ENCODE measurements at places on chromosomes 7 and 10.

- no peak for DNase-seq
Observed at GRCh38 chr7:141073641-141074161, at the start of gene TMEM178B. TMEM178B (plus strand) TSS chr7:141074064.

- DNase-seq, result peak; percentile 48
Observed at GRCh38 chr7:20301311-20301939, 29.3 kb upstream of the ITGB8 start.

GRCh38 chr10:30984563-30985328 lies 46.9 kb downstream of the ZNF438 start:
- peak; percentile 87 for DNase-seq

GRCh38 chr7:42145539-42145938 lies 91.5 kb downstream of the GLI3 start:
- no peak for DNase-seq

DNA sequence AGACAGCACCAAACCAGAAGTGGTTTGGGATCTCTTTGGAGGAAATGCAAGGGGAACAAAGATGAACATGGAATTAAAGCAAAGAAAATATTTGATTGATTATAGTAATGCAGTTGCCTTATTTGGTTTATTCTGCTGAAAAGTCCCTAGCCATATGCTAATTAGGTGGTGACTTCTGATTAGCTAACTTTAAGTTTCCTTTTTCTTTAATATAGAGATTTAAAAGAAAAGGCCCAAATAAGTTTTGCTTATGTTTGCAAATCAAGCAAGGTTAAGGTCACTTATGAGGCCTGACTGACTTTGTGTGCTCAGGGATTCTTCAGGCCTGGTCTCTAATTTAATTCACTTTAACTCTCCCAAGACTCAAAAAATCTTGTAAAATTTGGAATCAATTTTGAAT lies 6.2 kb upstream of the ANKRD22 start:
- DNase-seq, result no peak

GRCh38 chr10:293636-294035 lies 158.4 kb downstream of the ZMYND11 start:
- DNase-seq, result no peak

DNA sequence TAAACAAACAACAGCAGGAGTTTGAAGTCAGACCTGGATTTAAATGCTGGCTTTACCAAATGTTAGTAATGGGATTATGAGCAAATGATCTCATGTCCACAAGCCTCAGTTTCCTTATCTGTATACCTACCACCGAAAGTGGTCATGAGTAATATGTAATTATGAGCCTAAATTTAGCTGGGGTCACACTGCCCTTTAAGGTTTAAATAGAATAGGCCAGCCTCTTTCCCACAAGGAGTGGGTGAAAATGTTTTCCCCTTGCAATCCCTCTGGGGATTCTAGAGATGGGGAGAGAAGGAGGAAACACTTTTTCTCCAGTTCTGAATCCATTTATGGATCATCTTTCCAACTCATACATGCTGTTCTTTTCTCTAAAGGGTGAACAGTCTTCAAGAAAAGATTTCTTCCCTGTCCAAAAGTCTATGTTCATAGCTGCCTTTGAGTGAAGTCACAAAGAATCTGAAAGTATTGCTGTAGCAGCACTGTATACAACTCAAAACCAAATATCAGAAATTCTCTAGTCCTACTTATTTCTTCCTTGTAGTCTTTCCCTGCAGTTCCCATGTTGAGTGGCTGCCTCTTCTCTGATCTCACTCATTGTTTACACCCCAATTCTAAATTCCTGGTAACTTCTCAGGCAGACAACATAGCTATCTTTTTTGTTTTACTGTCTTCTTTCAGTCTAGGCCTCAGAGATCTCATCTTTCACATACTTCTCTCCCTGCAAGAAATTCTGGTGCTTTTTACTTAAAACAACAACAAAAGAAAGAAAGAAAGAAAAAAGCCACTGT lies 7.4 kb upstream of the TSPAN12 start:
- no peak for DNase-seq

GRCh38 chr10:43375401-43376020 lies 4.1 kb downstream of the FXYD4 start:
- DNase-seq, result no peak

- peak; percentile 10 for DNase-seq
Observed at GRCh38 chr10:43598446-43598845, 7.8 kb upstream of the ZNF485 start.

GRCh38 chr10:62990126-62990525 lies 143.0 kb upstream of the NRBF2 start:
- DNase-seq, result peak; percentile 19

DNA sequence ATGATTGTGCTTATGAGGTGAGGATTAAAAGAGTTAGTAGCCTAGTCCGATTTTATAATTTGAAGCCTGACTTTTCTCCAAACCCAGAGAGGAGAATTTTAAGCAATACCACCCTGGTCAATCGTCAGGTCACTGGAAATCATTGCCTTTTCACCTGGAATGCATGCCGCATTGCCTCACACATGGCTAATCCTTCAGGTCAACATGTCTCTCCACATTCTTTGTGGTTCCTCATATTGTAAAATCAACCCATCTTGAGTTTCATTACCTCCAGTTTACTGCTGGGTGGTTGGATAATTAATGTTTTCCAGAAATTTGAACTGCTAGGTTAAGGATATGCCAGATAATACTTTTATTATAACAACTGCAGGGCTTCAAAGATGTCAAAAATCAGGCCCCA lies 55.6 kb upstream of the SEMA3E start:
- no peak for DNase-seq

- DNase-seq, result no peak
Observed at GRCh38 chr10:118992496-118992895, 37.0 kb upstream of the NANOS1 start.

DNA sequence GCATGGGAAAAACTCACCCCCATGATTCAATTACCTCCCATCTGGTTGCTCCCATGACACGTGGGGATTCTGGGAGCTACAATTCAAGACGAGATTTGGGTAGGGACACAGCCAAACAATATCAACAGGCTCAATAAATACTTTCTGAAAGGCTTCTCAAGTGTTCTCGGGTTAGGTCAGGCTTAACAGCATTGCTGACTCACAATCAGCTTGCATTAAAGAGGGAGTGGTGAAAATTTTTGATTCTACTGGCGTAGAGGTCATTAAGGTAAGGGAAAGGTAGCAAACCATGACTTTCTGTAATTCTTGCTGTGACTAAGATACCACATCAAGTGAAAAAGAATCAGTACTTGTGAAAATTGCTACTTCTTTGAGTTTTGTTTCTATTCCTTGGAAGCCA lies 126.4 kb downstream of the JCAD start:
- DNase-seq, result no peak

GRCh38 chr10:89837165-89838043 lies 136.0 kb downstream of the KIF20B start:
- peak; percentile 14 for DNase-seq

DNA sequence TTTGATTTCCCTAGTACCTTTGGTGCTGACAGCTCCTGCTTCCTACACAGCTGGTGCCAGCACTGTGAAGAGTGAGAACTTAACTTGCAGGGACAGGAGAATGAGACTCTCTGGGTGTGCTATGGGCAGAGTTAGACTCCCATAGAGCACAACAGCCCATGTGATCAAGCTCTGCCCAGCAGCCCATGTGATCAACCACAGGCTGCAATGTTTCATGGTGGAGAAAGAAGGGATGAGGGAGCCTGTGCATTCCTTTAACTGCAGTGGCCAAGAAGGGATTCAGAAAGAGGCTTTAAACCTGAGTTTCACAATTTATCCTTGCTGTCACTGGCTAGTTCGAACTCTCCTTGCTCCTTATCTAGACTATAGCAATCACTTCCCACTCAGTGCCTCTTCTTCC lies 10.0 kb upstream of the MEST start:
- DNase-seq, result no peak

- DNase-seq, result no peak
Observed at GRCh38 chr7:82224529-82224928, 219.0 kb downstream of the CACNA2D1 start.

DNA sequence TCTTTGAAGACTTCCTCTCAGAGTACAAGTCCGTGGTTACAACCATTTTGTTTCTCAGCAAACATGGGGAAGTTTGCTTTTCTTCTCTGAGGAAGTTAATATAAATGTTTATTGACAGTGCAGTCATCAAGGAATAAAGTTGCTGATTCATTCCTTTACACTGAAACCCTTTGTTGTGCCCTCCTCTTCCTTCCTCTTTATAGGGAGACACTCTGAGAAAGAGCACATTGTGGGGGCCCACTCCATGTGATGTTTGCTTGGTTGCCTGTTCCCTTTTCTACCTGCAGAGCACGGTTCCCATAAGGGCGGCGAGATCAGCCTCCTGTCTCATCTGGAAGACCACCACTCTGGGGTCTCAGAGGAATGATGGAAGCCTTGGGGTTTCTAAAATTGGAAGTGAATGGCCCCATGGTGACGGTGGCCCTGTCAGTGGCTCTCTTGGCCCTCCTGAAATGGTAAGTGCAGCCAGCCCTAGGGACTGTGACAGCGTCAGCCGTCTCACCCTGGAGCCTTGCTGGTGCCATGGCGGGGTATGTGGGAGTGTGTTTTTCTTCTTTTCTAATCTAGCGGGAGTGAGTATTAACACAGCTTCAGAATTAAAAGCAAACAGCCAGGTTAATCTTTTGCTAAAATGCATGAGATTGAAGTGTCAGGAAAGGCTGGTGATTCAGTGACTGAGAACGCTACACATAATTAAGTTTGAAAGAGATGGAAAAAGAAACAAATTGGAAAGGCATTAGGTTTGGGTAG lies at the start of gene TBXAS1:
Gene TBXAS1 (plus strand): TSS at position 240 of the 750 bp plus-strand sequence. CDS start 127 bp downstream, at position 367.
- peak; percentile 12 for DNase-seq

DNA sequence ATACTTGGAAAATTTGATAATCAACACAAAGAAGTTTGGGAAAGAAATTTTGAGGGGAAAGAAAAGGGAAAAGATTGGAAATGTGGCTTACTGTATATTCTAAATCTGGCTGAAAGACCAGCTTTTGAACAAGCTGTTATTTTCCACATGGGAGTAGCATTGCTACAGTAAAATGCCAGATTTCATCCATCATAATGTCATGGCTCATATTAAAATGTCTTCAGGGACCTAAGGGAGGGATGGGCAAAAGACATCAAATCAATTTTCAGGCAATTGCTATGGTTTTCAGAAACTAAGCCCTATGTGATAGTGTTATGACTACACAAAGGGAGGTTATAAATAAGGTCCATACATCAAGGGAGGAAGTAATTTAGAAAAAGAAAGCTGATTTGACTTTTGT lies 1116.9 kb upstream of the CELF2 start:
- no peak for DNase-seq

DNA sequence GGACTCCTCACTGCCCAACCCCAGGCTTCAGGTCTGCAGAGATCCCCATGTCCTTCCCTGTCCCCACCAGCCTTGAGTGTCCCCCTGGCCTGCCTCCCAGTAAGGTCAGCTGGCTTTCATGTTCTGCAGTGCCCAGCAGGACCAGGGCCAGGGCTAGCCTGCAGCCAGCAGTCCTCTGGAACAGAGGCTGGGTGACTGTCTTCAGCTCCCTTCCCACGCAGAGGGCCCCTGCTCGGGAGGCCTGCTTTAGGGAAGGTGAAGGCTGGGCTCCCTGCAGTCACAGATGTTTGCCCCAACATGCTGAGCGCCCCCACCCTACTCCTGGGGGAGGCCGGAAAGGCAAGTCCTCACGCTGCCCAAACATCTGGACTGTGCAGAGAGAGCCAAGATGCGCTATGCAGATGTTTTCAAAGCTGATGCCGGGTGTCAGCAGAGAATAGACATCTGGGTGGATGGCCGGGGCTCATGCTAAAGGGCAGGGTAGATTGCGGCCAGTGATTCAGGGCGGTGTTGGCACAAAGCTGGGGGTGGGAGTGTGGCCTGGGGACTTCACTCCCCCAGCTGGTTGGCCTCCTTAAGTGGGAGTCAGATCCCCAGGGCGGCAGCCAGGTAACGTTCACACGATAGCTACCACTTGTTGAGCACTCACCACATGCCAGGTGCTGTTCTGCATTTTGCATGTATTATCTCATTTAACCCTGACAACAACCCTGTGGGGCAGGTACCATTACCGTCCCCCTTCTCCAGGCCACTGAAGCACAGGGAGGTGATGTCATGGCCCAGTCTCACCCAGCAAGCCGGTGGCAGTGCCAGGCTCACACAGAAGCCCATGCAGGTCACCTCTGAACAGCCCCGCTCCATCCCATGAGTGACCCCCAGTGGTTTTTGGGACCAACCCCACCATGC lies 71.2 kb upstream of the COL13A1 start:
- DNase-seq, result no peak

GRCh38 chr7:92840316-92840715 lies 3.9 kb upstream of the CDK6 start:
- no peak for DNase-seq

GRCh38 chr7:27389496-27389895 lies 146.9 kb downstream of the EVX1 start:
- DNase-seq, result no peak

GRCh38 chr7:37927773-37928444 lies 7.5 kb downstream of the EPDR1 start:
- no peak for DNase-seq

DNA sequence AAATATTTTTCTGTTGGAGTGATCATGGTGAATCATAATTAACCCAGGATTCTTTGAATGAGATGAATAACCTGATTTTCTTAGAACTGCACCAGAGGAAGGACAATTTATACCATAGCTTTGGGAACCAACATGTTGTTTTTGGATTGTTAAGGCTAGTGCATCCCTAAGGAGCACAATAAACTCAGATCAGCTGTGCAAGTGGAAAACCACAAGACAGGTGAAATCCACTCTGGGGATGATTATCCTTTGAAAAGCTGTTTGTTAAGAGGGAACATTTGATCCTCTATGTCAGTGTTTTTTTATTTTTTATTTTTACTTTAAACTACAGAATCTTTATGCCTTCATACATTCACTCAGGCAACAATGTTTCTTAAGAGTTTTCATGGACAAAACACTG lies 232.1 kb upstream of the PCLO start:
- no peak for DNase-seq

- peak; percentile 27 for DNase-seq
Observed at GRCh38 chr7:266851-267840, 22.8 kb upstream of the FOXL3 start.

DNA sequence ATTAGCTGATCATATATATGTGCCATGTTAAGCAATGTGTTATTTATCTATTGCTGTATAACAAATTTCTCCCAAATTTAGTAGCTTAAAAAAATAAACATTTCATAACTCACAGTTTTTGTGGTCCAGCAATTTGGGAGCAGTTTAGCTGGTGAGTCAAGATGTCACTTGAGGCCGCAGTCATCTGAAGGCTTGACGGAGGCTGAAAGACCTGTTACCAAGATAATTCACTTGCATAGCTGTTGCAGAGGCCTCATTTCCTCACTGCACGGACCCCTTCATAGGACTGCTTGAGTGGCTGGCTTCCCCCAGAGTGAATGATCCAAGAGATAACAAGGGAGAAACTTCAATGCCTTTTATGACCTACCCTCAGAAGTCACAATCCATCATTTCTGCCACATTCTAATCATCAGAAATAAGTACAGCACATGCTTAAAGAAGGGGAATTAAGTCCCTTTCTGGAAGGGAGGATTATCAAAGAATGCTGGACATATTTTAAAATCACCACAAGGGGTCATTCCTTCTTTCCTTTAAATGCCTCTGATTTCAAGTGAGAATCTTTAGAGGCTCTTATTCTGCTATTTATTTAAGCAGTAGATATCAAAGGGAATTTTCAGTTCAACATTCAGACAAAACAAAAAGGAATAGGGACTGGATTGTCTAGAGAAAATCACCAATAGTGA lies 10.5 kb upstream of the SRPK2 start:
- peak; percentile 49 for DNase-seq

- peak; percentile 8 for DNase-seq
Observed at GRCh38 chr10:15558136-15558535, 161.6 kb downstream of the ITGA8 start.
